ENCODE measurements at places on chromosomes 16 and 17.

DNA sequence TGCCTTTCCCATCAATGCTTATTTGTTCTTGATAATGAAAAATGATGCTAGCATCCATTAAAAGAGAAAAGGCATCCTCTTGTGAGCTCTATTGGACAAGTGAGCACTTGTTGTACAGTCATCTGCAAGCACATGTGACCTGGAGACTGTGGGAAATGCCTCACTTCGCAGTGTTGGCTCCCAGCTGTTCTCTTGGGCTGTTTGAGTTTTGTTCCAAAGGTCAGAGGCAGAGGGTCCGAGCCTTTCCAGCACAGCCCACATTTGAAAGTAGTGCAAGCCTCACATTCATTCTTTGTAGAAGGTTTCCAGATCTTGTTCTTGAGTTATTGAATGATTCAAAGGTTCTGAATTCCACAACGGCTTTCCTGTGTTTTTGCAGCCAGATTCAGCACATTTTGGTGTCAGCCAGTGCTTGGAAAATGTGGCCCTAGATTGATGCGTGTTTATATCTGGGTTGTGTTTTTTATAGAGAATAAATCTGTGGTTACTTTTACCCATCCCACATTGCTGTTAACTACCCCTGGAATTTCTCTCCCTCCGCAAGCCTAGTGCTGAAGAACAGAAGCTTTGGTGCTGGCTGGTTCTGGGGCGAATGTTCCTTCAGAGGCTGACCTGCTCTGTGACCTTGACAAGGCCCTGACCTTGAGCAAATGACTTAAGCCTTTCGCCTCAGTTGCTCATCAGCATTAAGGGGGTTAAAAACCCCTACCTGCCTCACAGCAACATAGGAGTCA is 49.8 kb downstream of the CDH1 start:
- DNase-seq, result peak; percentile 84

- DNase-seq, result no peak
Measured at GRCh38 chr17:77670173-77670572, 288.3 kb upstream of the TNRC6C start.

GRCh38 chr16:56988161-56988947 is 1.0 kb upstream of the NLRC5 start:
- no peak for DNase-seq

GRCh38 chr16:86930001-86930400 is 351.7 kb downstream of the FOXL1 start:
- DNase-seq, result no peak

GRCh38 chr17:28427371-28427770 is 21.4 kb upstream of the SLC46A1 start:
- no peak for DNase-seq

GRCh38 chr17:46742565-46743270 is 75.8 kb downstream of the WNT3 start:
- peak; percentile 59 for DNase-seq

GRCh38 chr16:27432558-27432957 is 30.6 kb downstream of the IL21R start:
- peak; percentile 66 for DNase-seq

Measured in astrocyte of the hippocampus (primary cell).